ENCODE measurements at places on chromosomes 4 and X. TPM values are rescaled to one million over a fixed set of nuclear protein-coding genes. Genes with fewer than 3 reads are reported as not detected.

PASD1 gene
- 0.08 TPM for polyA plus RNA-seq

SMIM31 gene
- polyA plus RNA-seq: not detected

CC2D2A gene
- 34.7 TPM for polyA plus RNA-seq

ZNF630 gene
- polyA plus RNA-seq: 4.8 TPM

IL2 gene
- polyA plus RNA-seq: not detected

TAF7L gene
- 0.24 TPM for polyA plus RNA-seq

MTMR8 gene
- 1.9 TPM for polyA plus RNA-seq

PCDH18 gene
- polyA plus RNA-seq: 29.7 TPM

PDLIM3 gene
- polyA plus RNA-seq: 140 TPM

CTAG2 gene
- not detected for polyA plus RNA-seq

GIMD1 gene
- polyA plus RNA-seq: not detected

PLP1 gene
- polyA plus RNA-seq: 888 TPM

MTM1 gene
- 16.4 TPM for polyA plus RNA-seq

GUCY1A1 gene
- 34.5 TPM for polyA plus RNA-seq

ODAM gene
- polyA plus RNA-seq: not detected

ENOPH1 gene
- 99.3 TPM for polyA plus RNA-seq

OFD1 gene
- polyA plus RNA-seq: 29.8 TPM

ZNF732 gene
- polyA plus RNA-seq: 0.95 TPM

DDX53 gene
- not detected for polyA plus RNA-seq

GPC3 gene
- 73.0 TPM for polyA plus RNA-seq

XAGE2 gene
- polyA plus RNA-seq: not detected

F8A3 gene
- polyA plus RNA-seq: 7.8 TPM

GDPD2 gene
- polyA plus RNA-seq: 45.3 TPM

ZCCHC18 gene
- 30.6 TPM for polyA plus RNA-seq

GALNT7 gene
- polyA plus RNA-seq: 21.4 TPM

GLRA3 gene
- polyA plus RNA-seq: 14.4 TPM

CLGN gene
- polyA plus RNA-seq: 12.5 TPM
